Posterior vena cava (tissue), 2 donors: ENCODE measurements at places on chromosomes 7 and 10. TPM values are rescaled to one million over a fixed set of nuclear protein-coding genes. Genes with fewer than 3 reads are reported as not detected.

GRCh38 chr7:111741811-111742240, 179.5 kb upstream of the IMMP2L start:
- no peak for DNase-seq

GRCh38 chr7:120189623-120190022, 83.4 kb upstream of the KCND2 start:
- DNase-seq: no peak

DNA sequence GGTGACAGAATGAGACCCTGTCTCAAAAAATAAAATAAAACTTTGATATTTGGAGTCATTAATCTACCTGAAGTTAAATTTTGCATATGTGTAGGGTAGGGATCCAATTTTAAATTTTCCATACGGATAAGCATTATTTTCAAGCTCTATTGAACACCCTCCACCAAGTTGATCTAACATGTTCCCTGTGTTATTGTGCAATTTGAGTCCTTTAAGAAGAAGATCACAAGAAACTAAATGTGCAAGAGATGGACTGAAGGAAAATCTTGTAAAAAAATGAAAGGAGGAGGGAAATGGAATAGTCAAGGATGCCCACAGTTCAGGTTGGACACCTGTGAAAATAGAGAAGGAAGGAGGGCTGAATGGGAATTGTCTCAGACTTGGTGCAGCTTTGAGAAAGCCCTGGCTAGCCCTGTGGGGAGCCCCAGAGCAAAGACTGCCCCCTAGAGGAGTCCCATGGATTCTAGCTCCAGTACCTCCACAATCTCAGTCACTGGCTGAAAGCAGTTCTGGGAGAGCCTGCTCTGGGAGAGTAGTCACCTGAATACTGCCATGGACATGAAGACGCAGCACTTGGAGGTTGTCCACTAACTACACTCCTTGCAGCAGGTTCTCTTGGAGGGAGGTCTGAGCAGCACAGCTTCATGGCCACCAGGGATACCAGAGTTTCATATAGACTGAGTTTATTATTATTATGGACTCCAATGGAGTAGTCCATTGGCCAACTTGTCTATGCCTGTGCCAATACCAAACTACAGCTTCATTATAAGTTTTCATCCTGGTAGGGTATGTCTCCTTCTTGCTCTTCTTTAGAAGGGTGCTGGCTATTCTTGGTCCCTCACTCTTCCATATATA, 5.7 kb upstream of the TIAL1 start:
- no peak for DNase-seq

DNA sequence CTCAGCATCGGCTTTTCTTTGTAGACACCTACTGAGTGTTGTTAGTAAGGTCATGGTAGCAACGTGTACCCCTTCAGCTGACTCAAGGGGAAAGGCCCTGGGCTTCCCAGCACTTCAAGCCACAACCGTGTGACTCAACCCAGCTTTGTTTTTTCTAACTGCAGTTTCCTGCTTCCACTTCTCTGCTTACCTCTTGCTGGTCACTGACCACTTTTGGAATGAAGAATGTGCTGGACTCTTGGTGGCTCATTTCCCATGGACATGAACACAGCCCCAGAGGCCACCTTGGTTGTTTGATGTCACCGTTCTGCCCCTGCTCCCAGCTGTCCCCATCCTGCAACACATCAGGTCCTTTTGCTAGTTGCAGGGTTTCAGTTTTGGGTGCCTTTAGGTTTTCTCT, 69.5 kb upstream of the ZNF438 start:
- DNase-seq: no peak

DNA sequence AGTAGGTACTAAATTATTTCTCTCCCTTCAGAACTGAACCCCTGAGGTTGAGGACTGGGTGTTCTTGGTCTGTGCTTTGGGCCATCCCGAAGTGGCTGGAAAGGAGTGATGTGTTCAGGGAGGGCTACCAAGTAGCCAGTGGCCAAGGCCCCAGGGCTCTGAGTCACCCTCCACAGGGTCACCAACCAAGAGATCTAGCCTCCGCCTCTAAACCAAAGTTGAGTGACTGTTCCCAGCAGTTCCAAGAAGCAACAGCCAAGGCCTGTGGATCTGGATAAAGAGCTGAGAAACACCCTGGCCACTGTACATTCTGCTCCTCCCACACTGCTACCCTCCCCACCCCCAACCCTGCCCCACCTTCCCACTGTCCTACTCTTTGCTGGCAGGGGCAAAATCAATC, 35.5 kb upstream of the KCNMA1 start:
- no peak for DNase-seq

The CLIP2 gene
- total RNA-seq: 26.6 TPM

The CHAT gene
- not detected for total RNA-seq
